Forelimb muscle (tissue), 1 donor: ENCODE measurements at places on chromosomes 5 and 9. TPM values are rescaled to one million over a fixed set of nuclear protein-coding genes. Genes with fewer than 3 reads are reported as not detected.

GRCh38 chr5:14506140-14506538 is 75.5 kb upstream of the OTULINL start:
- no peak for DNase-seq

GRCh38 chr5:109126481-109126880 is 283.3 kb downstream of the PJA2 start:
- no peak for DNase-seq

- DNase-seq = no peak
Observed at GRCh38 chr5:30764704-30765103, 428.8 kb upstream of the CDH6 start.

- no peak for DNase-seq
Observed at GRCh38 chr9:4096121-4096520, 203.7 kb downstream of the GLIS3 start.

DNA sequence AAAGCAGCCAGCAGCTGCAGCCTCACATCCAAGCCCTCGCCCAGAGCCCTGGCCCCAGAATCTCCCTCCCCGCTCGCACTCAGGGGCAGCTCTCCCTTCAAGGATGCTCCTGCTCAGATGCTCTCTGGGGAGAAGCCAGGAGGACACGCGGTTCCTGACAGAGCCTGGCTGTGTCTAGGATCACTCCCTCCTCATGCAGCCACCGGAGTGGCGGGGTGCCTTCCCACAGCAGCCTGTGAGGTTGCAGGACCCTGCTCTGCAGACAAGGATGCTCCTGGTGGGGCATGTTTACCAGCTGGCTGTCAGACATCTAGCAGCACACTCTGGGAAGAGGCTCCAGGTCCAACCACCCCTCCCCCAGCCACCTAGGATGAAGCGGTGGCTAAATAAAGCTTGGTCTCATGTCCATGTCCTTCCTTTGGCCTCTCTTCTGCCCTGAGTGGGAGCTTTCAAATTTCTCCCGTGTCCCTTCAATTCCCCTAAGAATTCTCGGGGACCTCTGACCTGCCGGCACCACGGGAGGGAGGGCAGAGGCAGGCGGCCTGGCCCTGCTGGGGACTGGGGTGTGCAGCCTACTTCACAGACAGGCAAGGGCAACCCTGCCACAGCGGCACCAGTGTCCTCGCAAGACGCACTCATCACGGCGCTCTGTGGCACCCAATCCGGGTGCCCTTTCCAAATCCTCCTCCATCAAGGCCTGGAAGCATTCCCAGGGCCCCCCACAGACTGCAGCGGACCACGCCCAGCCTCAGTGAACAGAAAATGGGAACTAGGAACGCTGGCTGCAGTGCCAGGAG is 88.3 kb upstream of the SARDH start:
- DNase-seq = no peak

DNA sequence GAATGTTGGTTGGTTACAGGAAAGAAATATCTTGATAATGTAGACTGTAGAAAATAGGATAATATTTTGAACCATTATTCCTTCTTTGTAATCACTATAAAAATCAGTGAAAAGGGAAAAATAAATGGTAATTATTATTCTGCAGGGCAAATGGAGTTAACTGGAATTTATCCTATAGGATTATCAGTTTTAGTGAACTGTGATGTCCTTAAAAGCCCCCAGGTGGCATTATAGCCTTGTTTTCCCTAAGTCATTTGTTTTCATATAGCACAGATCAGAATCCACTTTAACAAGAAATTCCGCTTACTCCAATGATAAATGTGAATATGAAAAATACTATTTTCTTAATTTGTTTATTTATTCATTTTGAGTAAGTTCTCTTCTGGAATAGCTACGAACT is 26.2 kb upstream of the WDR41 start:
- no peak for DNase-seq

NUTM2F gene
- not detected for polyA plus RNA-seq

CDH18 gene
- polyA plus RNA-seq = 6.6 TPM

PROB1 gene
- polyA plus RNA-seq = 42.6 TPM
